Mesangial cell (primary cell): ENCODE measurements at places on chromosomes 7 and 10. TPM values are rescaled to one million over a fixed set of nuclear protein-coding genes. Genes with fewer than 3 reads are reported as not detected.

The CPN1 gene
- total RNA-seq: not detected in 2 replicates

The RNF148 gene
- total RNA-seq: not detected in 2 replicates

The TFEC gene
- not detected in 2 replicates for total RNA-seq

The CADPS2 gene
- 6.4 and 7.4 TPM in 2 replicates for total RNA-seq

The PARP12 gene
- total RNA-seq: 22.7 and 28.1 TPM in 2 replicates

The METTL27 gene
- 10.8 and 28.3 TPM in 2 replicates for total RNA-seq

The HOXA9 gene
- 87.0 and 98.1 TPM in 2 replicates for total RNA-seq

The SKIDA1 gene
- total RNA-seq: 2.1 and 3.3 TPM in 2 replicates

The NPM3 gene
- total RNA-seq: 61.9 and 106 TPM in 2 replicates

The GCK gene
- 0.65 and 2.4 TPM in 2 replicates for total RNA-seq

The DLD gene
- total RNA-seq: 19.9 and 28.7 TPM in 2 replicates

The CCDC3 gene
- total RNA-seq: 0.63 and 0.98 TPM in 2 replicates

The PDZD7 gene
- 4.6 and 5.5 TPM in 2 replicates for total RNA-seq

The TSPAN33 gene
- 10.1 and 40.3 TPM in 2 replicates for total RNA-seq

The BUD23 gene
- total RNA-seq: 62.2 and 90.3 TPM in 2 replicates
